Neural cell (in vitro differentiated cells): ENCODE measurements at places on chromosomes 2 and 18. TPM values are rescaled to one million over a fixed set of nuclear protein-coding genes. Genes with fewer than 3 reads are reported as not detected.

NYAP2 gene
- polyA plus RNA-seq, result 0.98 and 1.1 TPM in 2 replicates

TUBB8B gene
- polyA plus RNA-seq, result not detected in 2 replicates

KCNJ3 gene
- 0.68 and 2.3 TPM in 2 replicates for polyA plus RNA-seq

FBLN7 gene
- polyA plus RNA-seq, result 0.50 TPM in 1 of 2 replicates, not detected in the other

CHRNG gene
- polyA plus RNA-seq, result not detected in 2 replicates

OSR1 gene
- polyA plus RNA-seq, result not detected in 2 replicates

FKBP1B gene
- 154 and 183 TPM in 2 replicates for polyA plus RNA-seq

THUMPD2 gene
- polyA plus RNA-seq, result 20.0 and 24.7 TPM in 2 replicates

CFAP65 gene
- polyA plus RNA-seq, result 1.1 and 1.7 TPM in 2 replicates

ADNP2 gene
- polyA plus RNA-seq, result 15.8 and 16.9 TPM in 2 replicates

G6PC2 gene
- not detected in 2 replicates for polyA plus RNA-seq

CXCR4 gene
- polyA plus RNA-seq, result 0.50 and 1.6 TPM in 2 replicates

RGPD4 gene
- 0.26 TPM in 1 of 2 replicates, not detected in the other for polyA plus RNA-seq

ST6GAL2 gene
- 21.8 and 22.1 TPM in 2 replicates for polyA plus RNA-seq

ARHGAP28 gene
- polyA plus RNA-seq, result 9.8 and 10.3 TPM in 2 replicates

NT5C1B gene
- not detected in 2 replicates for polyA plus RNA-seq

MLPH gene
- polyA plus RNA-seq, result not detected in 2 replicates

RMDN2 gene
- 4.4 and 5.5 TPM in 2 replicates for polyA plus RNA-seq

DSG3 gene
- not detected in 2 replicates for polyA plus RNA-seq

TPO gene
- polyA plus RNA-seq, result 0.24 TPM in 1 of 2 replicates, not detected in the other

RSAD2 gene
- 0.16 and 1.2 TPM in 2 replicates for polyA plus RNA-seq

NEURL3 gene
- 0.20 TPM in 1 of 2 replicates, not detected in the other for polyA plus RNA-seq

GPR155 gene
- 5.7 TPM in 2 replicates for polyA plus RNA-seq

PCARE gene
- not detected in 2 replicates for polyA plus RNA-seq

UNC80 gene
- 10.4 and 12.1 TPM in 2 replicates for polyA plus RNA-seq

C2orf42 gene
- 8.6 and 14.4 TPM in 2 replicates for polyA plus RNA-seq

CCDC121 gene
- 2.2 and 3.0 TPM in 2 replicates for polyA plus RNA-seq

RAD51AP2 gene
- 0.54 and 0.62 TPM in 2 replicates for polyA plus RNA-seq

EVX2 gene
- not detected in 2 replicates for polyA plus RNA-seq

ASB18 gene
- polyA plus RNA-seq, result not detected in 2 replicates

MAPK4 gene
- 12.7 and 16.9 TPM in 2 replicates for polyA plus RNA-seq

VAMP8 gene
- polyA plus RNA-seq, result not detected in 2 replicates
